ENCODE measurements at places on chromosomes 2 and 18.

GRCh38 chr2:195646424-195646823 lies 10.6 kb upstream of the SLC39A10 start:
- DNase-seq: no peak

GRCh38 chr2:202042444-202042843 lies 8.8 kb downstream of the FZD7 start:
- DNase-seq: no peak

DNA sequence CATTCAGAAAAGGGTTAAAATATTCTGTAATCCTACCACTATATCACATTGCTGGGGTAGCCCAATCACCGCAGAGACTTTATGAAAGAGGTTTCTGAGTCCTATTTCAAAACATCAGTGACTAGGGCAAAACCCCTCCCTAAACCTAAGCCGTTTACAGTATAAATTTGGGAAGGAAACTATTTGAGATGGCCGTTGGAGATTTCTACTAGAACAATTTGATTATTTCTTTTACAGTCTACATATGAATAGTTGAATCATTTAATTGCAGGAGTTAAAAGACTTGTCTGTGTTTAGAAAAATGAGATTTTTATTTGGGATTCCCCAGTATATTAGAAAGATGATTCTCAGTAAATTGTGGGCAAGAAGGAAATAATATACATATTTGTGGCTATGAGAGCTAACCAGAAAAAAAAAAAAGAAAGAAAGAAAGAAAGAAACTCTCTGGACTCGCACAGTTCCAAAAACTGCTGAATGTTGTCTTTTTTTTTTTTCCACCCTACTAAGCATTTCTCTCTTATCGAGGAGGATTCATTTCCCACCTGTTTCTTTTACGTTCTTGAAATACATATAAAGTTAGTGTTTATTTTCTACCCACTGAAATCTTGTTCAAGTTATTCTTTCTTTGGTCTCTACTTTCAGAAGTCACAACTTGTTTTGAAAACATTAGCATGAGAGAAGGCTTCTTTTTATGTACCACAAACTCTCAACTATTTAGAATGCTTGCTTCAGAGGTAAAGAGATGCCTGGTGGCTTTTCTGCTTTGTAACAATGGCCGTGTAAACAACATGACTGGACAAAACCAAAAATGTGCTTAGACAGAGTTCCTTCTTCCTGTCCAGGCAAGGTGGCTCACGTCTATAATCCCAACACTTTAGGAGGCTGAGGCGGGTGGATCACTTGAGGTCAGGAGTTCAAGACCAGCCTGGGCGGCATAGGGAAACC lies 65.9 kb downstream of the BCL2 start:
- DNase-seq: no peak

DNA sequence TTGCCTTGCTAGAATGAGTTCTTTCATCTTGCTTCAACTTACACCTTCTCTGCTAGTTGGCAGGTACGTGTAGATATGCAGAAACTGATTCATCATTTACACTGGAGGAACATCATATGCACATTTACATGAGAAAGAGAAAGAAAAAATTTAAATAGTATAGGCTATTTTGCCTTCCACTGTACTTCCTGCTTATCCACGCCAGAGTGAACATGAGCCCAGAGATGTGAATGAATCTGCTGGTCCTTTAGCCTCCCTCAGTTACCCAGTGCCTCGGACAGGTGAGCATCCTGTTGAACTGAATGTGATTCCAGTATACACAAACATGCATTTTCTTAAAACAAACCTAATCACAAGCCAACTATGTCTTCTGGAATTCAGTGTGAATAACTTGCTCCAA lies 83.6 kb downstream of the SESTD1 start:
- no peak for DNase-seq

DNA sequence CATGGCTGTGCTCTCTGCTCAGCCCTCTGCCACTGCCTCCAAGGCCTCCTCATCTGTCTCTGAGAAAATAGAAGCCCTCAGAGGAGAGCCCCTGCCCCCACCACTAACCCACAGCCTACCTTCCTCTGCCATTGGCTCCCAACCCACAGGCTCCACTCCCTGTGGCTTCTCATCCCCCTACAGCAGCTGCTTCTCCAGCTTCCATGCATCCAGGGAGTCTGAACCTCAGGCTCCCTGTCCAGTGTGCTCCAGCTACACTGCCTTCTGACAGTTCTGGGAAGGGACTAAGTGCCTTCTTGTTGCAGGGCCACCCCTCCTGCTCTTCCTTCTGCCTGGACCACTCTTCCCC lies 29.3 kb downstream of the COL6A3 start:
- DNase-seq: no peak

DNA sequence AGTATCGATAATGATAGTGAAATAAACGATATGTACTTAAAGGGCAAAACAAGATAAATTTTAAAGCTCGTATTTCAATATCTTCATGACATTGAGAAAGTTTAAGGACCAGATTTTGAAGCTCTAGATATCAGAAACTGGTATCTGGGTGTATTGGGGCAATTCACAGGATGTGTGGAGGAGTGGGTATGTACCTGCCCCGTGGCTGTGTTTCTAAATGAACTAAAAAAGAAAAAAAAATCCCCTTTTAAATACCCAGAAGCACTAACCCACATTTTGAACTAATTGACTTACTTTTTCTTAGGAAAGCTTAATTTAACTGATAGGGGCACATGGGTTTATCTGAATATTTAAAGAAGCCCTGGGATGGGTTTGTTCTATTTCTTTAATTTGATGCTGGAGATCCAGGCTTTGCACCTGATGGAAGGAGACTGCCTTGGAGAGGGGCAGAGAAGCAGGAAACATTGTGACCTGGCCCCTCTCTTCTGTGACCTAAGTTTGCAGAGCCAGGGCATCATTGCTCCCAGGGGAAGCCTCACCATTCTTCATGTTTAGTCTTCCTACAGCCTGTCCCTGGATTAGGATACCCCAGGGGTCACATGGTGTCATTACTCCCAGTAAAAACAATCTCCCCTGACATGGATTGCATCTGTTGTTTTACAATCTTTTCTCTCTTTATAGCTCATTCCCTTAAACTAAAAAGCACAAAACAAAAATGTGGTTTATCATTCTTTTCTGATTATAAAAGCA lies 7.6 kb upstream of the KCTD1 start:
- no peak for DNase-seq
